ENCODE measurements at places on chromosomes 6 and 20.

GRCh38 chr6:70282919-70283461, 19.9 kb downstream of the COL9A1 start:
- no peak for DNase-seq

- no peak for DNase-seq
These were observed 81.0 kb downstream of the GPX5 start for GRCh38 chr6:28606424-28607391.

DNA sequence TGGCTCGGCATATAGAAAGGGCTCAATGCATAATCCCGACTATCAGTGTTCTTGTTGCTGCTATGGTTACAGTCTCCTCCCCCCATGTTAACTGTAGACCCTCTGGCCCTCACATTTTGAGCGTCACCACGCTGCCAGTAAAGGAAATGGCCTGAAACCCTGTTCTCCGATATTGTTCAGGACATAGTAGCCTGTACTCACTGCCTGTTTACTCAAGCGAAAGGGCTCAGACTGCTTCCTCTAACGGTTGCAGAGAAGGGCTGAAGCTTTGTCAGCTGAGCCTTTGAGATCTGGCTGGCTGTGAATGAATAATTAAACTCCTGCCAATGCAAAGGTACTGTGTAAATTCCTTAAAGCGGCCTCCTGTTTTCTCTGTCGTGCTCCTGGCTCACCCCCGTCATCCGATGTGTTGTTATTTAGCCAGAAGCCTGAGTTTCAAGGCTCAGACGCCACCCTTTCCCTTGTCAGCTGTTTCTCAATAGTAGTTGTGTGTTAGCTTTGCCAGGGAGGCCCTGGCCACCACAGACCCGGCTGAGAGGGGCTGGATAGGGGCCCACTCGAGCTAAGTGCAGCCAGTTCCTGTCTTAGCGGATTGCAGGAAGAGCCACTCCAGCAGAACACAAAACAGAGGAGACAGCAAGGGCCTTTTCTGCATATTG, 31.2 kb upstream of the RALGAPA2 start:
- no peak for DNase-seq

DNA sequence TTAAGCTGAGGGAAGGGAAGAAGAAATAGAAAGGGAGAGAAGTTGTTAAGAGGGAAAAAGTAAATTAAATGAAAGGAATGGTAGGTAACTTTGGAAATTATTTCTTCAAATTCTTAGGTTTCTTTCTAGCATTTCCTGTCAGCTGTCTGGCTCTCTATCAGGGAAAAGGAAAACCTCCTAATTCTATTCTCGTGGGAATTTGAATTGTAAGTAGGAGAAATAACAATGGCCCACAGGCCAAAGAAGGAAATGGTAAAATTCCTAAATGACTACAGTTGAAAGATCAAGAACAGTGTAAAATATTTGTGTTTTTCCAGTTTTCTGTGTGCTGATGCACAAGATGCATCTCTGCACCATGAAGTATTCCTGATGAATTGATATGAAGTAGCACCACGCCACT, 173.0 kb downstream of the IBTK start:
- DNase-seq, result no peak

DNA sequence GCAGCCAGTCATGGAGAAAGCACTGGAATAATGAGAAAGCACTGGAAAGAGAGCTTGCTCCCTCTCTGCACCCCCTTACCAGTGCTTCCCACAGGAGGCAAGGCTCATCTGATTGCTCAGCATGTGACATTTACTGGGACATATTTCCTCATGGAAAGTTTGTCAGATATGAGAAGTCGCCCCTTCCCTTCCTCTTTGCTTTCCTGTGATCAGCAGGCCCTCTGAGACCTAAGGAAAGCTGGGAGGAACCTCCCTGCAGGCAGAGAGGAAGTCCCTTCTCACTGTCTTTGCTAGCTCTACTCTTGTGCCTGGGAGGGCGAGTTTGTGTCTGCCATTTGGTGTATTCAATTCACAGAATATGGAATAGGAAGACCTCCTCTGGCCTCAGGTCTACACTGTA, 283.8 kb downstream of the ALDH8A1 start:
- DNase-seq, result no peak

DNA sequence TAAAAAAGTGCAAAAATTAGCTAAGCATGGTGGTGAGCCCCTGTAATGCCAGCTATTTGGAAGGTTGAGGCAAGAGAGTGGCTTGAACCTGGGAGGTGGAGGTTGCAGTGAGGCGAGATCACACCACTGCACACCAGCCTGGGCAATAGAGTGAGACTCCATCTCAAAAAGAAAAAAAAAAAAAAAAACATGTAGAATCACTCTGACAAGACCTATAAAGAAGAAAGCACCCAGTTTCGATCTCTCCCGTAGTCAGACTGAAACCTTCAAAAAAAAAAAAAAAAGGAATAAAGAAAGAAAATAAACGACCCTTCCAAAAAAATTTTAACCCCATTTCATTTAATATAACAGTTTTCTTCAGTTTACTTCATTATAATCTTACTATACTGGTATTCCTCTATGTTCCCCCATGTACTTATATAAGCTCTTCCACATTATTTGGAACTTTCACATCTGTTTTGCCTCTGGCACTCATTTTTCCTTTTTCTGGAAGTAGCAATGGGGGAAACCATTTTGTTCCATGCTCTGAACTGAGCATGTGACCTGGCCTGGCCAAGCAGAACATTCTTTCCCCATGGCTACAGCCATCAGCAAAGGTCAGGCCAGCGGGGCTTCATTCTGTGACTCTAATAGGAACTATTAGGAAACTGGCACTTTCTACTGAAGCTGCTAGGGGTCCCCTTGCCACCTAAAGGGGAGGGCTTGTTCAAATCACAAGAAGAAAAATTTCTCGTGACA, 9.6 kb downstream of the SLC18B1 start:
- no peak for DNase-seq

DNA sequence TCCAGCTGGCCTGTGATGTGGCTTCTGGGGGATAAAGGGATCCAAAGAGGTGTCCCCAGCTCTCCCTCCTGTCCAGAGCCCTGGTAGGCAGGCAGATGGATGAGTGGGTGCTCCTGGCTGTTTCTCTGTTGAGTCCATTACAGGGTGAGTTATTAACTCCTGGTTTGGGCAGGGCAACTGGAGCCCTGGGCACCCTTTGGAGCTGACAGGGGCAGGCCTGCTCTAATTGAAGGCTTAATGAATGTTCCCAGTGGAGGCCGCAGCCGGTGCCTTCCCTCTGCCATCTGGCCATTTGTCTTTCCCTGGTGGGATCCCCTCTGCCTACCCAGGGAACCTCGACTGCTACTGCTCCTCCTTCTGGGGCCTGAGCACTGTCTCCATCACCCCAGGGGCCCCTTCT, 44.7 kb upstream of the MLN start:
- no peak for DNase-seq

DNA sequence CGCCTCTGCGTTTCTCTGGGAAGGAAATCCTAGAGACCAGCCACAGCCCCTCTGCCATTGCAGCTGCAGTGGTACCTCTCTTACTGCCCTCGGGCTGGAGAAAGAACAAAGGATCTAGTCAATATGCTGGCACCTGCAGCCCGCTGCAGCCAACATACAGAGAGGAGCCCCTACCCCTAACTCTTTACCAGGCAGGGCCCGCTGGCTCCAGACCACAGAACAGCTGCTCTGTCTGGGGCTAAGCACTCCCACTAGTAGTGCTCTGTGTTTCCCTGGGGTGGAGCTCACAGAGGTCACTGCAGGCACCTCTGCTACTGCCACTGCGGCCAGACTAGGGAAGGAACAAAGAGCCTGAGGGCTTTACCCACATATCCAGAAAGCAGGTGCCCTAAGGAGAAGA, 93.8 kb upstream of the IMPG1 start:
- DNase-seq, result no peak

GRCh38 chr6:53854843-53855567, 60.2 kb downstream of the LRRC1 start:
- DNase-seq, result no peak

GRCh38 chr6:4873928-4874327, 97.7 kb downstream of the CDYL start:
- DNase-seq, result no peak

GRCh38 chr6:6686748-6687601, 98.5 kb downstream of the LY86 start:
- DNase-seq, result no peak

DNA sequence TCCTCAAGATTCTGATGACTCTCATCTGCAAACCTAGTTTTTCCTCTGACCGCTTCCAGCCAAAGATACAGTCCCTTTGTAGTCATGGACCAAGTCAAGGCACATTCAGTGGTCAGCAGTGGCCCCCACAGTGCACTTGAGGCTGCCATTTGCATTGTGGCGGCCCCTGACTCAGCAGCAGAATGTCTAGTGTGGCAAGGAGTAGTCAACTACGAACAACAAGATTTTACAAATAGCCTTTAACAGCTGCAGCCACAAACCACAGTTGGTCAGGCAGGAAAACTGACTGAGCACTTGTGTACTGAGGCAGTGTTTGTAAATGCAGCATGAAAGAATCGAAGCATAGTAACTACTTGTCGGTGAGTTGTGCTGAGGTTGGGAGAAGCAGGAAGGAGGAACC, 49.6 kb downstream of the SLC2A12 start:
- no peak for DNase-seq

DNA sequence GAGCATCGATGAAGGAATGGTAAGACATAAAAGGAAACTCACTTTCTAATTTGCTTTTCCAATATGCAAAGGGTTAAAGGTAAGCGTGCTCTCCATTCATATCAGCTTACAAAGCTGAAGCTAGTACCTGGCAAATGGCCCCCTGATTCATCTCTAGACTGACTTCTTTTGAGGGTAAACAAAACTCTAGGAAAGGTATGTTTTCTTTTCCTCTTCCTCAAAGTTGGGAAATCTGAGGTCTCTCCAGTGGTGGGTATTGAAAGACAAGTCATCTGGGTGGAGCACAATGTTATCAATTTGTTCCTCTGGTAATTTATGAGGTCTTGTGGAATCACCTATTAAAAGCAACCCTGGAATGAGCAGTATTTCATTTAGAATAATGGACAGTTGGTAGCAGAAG, 7.9 kb upstream of the FBXO30 start:
- DNase-seq, result no peak

DNA sequence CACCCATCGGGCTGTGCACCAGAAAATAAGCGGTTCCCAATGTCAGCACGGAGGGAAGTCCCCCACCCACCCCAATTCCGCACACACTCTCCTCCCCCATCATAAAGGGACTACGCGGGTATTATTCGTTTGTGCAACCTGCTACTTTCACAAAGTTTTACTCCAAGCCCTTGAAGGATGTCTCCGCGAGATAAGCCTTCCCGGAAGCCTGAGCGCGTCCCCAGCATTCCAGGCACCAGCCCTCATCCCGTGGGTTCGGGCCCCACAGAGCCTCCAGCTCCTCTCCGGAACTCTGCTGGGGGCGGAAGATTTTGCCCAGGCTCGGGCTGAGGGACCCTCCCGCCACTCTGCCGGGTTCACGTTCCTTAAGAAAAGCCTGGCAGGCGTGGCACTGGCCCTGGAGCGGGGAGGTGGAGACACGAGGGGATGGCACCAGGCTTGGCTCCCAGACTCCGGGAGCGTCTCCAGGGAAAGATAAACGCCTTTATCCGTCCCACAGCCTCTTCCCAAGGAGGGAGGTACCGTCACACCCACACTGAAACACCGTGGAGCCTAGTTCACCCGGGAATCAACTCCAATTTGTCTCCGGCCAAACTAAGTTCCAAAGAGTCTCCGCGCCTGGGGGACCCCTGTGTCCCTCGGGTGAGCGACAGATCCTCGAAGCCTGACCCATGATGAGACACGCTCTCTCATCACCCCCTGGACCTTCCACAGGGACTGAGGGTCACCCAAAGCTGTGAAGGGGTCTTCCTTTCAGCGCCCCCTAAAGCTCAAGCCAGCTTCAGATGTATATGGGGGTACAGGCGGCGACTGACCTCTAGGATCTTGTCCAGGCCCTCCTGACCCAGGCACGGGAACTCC, 934 bp downstream of the KCNK5 start:
- DNase-seq, result no peak

- DNase-seq, result no peak
These were observed 268.1 kb downstream of the UST start for GRCh38 chr6:149014631-149015534.

- no peak for DNase-seq
These were observed 42.0 kb upstream of the ASIP start for GRCh38 chr20:34199183-34199582.

- DNase-seq, result no peak
These were observed 550.5 kb upstream of the MARCKS start for GRCh38 chr6:113306552-113307145.

DNA sequence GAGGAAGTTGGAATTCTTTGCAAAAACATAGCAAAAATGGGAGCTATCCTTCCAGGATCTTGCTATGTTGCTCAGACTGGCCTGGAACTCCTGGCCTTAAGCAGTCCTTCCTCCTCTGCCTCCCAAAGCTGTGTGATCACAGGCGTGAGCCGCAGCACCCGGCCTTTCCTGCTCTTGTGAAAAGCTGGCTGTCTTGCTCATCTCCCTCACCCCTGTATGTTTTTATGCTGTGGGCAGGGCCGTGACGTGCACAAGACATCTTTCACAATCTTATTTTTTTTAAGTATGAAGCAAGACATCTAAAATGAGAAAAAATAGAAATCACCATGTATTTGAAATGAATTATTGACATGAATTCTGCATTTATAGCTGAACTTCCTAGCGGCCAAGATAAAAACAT, 110.4 kb downstream of the SAMD5 start:
- no peak for DNase-seq

- no peak for DNase-seq
These were observed 2.7 kb upstream of the DDR1 start for GRCh38 chr6:30881392-30882203.
